NCI-H187 (cell line): ENCODE measurements at places on chromosomes 6 and 20.

- no peak for DNase-seq
Measured at GRCh38 chr6:25963426-25964123, 973 bp downstream of the TRIM38 start.

DNA sequence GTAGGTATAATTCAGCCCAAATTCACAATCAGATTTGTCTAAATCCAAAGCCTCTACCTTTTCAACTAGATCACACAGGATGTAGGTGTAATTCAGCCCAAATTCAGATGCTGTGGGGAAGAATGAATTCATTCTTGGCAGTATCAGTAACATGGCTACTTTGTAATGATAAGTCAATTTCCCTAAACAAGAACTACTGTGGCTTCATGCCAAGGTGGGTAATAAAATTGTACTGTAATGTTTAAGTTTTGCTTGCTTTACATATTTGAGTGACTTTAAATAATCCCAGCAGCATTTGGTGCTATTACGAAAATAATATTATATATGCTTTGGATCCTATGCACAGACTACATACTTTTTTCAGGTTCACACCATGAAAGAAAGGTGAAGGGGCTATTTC lies 239.1 kb downstream of the HDGFL1 start:
- DNase-seq = no peak

GRCh38 chr6:5670381-5670780 lies 336.3 kb downstream of the NRN1 start:
- DNase-seq = no peak

DNA sequence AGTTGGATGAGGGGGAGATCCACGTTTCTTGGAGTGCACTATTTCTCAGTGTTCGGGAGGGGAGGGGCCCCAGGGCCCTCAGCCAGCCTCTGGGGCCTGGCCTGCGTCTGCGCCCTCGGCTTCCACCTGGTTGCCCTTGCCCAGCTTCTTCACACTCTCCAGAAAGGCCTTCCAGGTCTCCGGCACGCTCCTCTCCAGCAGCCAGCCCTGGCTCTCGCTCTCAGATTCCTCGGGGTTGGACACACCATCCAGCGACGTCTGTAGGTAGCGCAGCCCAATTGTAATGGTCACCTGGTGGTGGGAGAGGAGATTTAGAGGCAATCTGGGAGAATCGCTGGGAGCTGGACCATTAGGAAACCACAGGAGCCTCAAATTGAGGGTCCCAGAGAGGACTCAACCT lies 24.2 kb downstream of the PRPH2 start:
- no peak for DNase-seq

DNA sequence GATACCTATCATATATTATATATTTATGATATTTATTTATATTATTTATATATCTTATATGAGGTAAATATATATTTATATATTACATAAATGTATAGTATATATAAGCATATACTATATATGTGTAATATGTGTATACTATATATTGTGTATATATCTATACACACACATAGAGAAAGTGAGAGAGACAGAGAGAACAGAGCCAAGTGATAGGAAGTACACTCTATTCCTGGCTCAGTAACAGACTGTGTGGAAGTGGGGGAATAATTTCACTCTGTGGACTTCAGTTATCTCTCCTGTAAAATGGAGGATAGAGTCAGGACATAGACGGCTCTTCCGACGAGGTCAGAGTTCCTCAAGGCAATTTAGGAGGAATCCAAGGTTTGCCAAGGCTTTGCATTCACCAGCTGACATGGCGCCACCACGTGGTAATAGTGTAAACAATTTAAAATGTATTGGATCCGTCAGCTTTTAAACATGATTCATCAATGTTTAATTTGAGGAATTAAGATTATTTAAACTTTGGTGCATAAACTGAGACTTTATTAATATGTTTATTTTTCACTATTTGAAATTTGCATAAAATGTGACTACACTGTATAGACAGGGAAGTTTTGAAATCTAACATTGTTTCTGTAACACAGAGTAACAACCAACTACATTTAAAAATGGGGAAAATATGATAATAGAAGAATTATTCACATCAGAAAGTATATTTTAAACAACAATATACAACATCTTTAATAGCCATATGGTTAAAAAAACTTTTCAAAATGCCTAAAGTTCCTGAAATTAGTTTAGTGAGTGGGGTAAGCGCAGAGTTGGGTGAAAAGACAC lies 75.4 kb upstream of the TMEM244 start:
- peak; percentile 6 for DNase-seq

GRCh38 chr20:19968028-19968427 lies 49.1 kb upstream of the NAA20 start:
- DNase-seq = no peak

- DNase-seq = no peak
Measured at GRCh38 chr6:52929321-52930164, 20.0 kb upstream of the GSTA3 start.

DNA sequence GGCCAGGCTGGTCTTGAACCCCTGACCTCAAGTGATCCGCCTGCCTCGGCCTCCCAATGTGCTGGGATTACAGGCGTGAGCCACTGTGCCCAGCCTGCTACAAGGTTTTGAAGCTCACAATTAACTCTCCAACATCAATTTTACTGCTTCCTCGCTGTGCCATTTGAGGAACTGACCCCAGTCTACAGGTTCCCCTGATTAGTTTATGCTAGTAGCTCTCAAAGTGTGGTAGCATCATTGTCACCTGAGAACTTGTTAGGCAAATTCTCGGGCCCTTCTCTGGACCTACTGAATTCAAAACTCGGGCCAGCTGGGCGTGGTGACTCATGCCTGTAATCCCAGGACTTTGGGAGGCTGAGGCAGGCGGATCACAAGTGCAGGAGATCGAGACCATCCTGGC lies 49.4 kb downstream of the MCUR1 start:
- DNase-seq = no peak

DNA sequence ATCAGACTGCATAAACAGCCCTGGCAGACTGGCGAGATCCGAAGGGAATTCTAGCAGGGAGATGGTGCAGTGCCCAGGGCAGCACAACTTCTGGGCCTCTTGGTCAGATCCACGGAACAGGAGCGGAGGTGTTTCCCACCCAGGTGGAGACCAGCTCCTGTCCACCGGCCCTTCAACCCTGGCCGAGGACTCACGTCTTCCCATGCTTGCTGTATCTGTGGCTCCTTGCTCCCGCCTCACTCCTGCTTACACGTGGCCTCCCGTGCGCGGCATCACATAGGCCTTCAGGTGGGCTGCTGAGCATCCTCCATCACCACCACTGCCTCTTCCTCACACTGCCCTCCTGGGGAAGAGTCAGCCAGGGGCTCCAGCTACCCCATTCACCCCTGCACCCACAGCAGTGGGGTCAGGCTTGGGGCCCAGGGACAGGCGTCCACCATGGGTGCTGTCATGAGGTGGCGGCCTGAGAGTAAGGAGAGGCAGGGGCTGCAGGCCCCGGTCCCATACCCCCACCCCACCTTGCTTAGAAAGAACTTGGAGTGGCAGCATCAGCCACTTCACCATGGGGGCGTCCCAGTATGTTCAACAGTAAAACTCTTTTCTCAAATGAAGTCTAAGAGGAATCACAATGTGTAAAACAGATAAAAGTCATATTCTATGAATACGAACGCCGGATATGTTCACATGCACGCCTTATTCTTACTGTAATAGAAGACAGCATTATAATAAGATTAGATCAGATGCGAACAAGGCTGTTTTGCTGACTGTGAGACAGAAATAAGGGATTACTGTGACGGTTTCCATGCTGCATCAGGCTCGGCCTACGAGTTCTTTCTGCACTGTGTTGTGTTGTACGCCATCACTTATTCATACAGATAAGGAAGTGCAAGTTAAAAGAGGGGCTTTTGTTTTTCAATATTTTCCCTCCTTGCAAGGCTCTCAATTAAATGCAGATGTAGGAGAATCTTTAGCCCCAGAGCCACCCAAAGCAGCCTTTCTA lies 165.4 kb downstream of the GRM4 start:
- no peak for DNase-seq

- DNase-seq = no peak
Measured at GRCh38 chr20:61868466-61869090, 197.1 kb downstream of the TAF4 start.

DNA sequence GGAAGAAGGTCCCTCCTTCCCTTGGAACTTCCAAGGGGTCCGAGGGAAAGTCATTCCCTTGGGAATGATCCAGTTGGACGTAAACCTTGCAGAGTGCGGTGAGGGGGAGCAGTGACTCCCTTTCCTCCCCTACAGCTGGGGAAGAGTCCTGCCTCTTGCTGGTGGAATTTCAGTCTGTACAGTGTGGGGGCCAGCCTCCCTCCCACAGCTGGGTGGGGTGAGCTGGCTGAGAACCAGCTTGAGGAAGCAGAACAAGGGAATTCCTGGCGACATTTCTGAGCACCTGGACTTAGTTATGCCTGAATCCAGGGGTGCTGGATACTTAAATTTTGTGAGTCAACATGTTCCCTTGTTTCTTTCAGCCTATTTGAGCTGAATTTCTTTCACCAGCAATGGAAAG lies 152.0 kb downstream of the ANKRD60 start:
- no peak for DNase-seq

GRCh38 chr6:16704401-16705045 lies 56.7 kb downstream of the ATXN1 start:
- DNase-seq = no peak

DNA sequence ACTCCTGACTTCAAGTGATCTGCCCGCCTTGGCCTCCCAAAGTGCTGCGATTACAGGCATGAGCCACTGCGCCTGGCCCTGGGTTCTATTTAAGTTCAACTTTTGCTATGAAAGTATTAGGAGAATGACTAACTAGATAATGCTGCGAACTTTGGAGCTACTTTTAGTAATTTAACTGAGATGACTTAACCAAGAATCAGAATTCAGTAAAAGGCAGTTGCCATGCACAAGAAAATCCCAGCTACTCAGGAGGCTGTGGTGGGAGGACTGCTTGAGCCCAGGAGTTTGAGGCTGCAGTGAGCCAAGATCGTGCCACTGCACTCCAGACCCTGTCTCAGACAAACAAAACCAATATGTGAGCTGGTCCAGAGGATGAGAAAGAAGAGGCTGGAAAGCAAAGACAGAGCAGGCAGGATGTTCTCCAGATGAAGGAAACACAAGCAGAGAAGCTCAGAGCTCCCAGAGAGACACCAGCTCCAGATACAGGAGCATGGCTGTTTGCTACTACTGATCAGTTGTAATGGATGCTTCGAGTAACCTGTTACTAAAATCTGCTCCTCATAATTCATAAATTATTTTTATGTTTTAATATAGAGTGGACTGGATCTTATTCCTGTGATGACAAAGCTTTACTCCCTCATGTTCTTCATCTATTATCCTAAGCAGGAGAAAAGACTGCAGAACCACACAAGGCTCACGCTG lies 23.9 kb downstream of the ZNF217 start:
- no peak for DNase-seq

GRCh38 chr20:38995536-38996044 lies 33.4 kb downstream of the DHX35 start:
- DNase-seq = no peak

DNA sequence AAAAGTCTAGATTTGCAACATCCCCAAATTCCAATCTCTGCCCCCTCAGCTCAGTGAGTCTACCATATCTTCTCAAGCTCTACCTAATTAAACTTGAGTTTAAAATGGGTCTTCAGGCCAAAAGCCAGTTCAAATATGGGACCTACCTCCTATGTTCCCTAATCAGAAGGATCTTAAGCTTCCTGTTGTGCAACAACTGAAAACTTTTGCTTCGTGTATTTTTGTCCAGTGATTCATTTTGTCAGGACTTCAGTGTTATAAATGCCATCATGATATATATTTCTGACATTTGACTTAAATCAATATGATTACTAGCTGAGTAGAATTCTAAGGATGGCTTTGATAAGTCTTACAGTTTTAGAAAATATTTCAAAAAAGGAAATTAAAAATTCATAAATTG lies 622.6 kb upstream of the PTCHD4 start:
- no peak for DNase-seq

DNA sequence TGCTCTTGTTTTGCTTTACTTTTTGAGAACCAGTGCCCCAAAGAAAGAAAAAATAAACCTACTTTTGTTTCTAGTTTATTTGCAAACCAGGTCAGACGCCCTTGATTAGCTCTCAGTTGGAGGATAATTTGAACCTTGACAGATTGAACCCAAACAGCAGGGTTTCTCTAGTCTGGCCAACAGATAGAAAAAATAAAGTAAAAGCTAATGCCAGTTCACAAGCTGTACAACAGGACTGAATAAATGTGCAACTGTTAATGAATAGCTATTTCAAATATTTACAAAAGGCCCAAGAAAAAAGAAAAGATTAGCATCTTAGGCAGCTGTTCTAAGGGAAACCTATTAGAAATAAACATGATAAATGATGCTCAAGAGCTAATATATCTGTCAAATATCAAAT lies 331.8 kb downstream of the CDKAL1 start:
- DNase-seq = no peak

- DNase-seq = no peak
Measured at GRCh38 chr20:62799873-62800272, 3.6 kb downstream of the MRGBP start.

DNA sequence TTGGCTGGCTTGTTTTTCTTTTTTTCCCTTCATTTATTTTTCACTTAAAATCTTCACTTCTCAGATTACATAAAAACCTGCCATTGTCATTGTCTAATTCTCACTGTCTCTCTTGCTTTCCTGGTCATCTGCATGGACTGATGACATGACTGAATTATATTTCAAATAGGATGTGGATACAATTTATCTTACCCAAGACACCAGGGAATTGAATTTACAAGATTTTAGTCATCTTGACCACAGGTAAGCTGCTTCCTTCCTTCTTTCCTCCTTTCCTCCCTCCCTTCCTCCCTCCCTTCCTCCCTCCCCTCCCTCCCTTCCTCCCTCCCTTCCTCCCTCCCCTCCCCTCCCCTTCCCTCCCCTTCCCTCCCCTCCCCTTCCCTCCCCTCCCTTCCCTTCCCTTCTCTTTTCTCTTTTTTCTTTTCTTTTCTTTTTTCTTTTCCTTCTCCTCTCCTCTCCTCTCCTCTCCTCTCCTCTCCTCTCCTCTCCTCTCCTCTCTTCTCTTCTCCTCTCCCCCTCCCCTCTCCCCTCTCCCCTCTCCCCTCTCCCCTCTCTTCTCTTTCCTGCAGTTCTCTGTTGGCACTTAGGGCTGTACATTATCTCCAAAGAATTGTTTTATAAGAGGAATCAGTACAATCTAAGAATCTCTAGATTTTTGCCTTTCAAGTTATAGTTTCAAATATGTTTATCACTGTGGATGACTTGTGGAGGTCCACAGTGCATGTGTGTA lies 171.5 kb downstream of the CARMIL1 start:
- DNase-seq = no peak
